MM.1S (cell line): ENCODE measurements at places on chromosomes 7 and 10.
A peak's percentile ranks its signal among the peaks of the same experiment; 100 is the strongest.

DNA sequence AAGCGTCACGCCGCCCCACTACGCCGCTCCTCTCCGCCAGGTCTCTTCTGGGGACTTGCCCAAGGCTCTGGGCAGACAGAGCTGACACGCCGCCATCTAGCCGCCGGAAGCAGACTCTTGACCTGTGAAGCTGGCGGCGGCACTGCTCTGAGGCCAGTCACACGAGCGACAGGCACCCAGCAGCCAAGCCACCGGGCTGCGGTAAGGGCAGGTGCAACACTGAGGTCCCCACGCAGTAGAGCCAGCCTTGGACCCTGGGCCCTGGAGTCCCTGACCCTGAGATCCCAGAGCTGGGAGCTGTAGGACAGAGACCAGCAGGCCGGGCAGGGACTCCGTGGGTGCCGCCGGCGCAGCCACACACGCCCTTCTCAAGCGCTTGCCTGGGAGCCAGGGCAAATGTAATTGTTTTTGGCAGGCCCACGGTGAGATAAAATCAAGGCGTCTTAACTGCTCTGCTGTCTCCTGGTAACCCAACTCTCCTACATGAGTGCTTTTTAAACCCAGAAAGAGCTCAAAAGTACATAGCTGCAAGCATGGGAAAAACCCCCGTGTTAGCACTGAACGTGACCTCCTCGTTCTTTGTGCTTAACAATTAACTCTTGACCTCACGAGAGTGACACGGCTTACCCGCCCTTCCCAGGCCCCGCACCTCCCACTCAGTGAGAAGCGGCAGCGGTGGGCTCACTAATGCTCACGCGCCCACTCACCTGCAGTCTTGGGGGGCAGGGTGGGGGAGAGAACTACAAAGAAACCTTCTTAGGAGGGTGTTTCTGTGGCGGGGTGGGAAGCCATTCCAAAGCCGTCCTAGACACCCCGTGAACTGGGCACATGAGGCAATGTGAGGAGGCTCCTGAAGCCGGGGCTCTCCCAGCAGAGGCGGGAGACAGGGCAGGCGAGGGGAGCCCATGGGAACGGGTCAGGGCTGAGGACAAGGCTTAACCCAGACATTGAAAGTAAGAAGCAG lies 8.5 kb downstream of the GPER1 start:
- no peak overlapping the region for H3K4me3 ChIP-seq
- no peak for DNase-seq
- H3K27me3 ChIP-seq: no peaks in the 10 kb centered on the region
- H3K27ac ChIP-seq: no peak overlapping the region
- no peaks in the 10 kb centered on the region for H3K4me1 ChIP-seq
- H3K36me3 ChIP-seq: no peaks in the 10 kb centered on the region

DNA sequence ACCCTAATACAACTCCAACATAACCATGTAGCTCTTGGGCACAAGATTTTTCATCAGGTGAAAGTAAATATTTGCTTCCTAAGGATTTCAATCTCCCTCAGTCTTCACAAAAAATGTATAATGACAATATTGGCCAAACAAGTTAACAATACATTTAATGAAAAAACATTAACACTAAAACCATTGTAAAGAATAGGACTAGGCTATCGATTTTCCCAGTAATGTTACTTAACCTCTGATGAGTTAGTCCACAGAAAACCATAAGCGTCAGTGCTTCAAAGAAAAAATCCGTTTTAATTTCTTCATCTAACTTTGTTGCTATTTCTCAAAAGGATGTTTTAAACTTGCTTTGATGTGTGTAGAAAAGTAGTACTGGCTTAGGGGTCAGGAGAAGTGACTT lies 1.2 kb downstream of the ZNF33B start:
- H3K4me1 ChIP-seq: peaks cover 12% of the 10 kb centered on the region
- H3K27me3 ChIP-seq: no peaks in the 10 kb centered on the region

DNA sequence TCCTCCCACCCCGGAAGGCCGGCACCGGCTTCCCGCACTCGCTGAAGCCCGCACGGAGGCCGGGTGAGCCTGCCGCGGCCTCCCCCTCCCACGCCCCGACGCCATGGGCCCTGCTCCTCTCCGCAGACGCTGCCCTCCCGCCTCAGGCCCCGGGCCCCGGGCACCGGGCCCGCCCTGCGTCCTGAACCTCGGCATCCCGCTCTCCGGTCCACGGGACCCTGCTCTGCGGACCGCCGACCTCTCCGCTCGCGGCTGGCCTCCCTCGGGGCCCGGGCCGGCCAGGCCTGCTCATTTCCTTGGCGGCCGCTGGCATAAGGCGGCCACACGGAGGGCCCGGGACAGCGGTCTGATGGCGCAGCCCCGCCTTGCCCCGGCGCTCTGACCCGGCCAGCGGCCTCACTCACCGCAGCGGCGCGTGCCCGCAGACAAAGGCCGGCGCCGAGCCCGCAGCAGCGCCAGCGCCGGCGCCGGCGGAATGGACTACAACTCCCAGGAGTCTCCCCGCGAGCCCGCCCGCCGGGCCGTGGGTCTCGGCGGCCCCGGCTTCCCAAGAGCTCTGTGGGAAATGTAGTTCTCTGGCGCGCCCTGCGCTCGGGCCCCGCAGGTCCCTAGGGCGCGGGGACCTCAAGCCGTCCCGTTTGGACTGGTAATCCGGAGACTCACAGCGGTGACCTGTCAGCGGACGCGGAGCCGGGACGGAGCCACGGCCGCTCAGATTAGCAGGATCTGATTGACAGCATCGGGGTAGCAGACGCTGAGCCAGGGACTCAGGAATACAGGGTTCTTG lies at the start of gene ZNF32:
Gene ZNF32, minus strand, starts transcription at position 484 of the 787 bp plus-strand sequence. CDS start 2,748 bp downstream, outside the sequence.
- H3K27ac ChIP-seq: no peak within 1 kb of the TSS
- no peaks in the 10 kb centered on the region for H3K36me3 ChIP-seq

DNA sequence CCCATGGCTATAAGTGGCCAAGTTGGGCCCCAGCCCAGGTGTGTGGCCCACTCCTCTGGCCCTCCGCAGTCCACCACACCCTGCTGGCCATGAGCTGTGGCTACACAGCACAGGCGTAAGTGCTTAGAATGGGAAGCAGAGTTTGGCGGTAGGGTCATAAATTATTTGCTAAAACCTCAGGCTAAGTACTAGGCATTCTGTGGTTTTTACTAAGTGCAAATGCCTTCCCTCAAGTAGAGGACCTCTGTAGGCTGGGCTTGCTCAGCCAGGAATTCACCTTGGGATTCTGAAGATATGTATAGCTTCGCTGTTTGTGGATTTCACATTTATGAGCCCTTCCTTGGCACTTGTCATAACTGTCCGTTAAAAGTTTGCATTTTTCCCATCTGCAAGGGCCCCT lies 44.8 kb upstream of the LOXL4 start:
- H3K4me3 ChIP-seq: no peak overlapping the region
- H3K4me1 ChIP-seq: peaks cover 13% of the 10 kb centered on the region
- H3K27ac ChIP-seq: no peak overlapping the region
- no peaks in the 10 kb centered on the region for H3K36me3 ChIP-seq

DNA sequence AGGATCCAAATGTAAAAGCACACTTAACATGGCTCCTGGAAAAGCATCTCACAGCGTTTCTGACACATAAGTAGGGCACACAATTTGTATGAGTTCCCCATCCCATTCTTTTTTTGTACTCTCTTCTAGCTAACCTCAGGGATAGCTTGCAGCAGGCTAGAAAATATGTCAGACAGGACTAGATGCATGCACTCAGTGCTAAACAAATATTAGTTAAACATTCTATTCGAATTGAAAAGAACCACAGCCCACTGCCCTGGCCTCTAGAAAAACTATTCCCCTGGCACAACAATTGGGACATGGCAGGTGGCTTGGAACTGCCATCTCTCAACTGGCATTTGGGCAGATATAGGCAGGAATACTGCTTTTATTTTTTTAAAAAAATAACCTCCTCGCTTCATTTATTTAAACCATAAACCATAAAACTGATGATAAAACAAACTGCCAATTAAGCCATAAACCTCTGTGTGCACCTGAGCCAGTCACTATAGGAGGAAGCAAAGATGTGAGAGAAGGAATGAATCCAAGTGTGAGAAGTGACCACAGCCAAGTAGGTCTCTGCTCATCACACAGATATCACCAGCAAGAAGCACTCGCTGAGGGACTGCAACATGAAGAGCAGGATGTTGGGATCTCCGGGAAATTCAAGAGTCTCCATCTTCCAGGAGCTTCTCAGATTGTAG lies 394.1 kb downstream of the NEBL start:
- H3K4me3 ChIP-seq: no peak overlapping the region
- no peak overlapping the region for H3K27ac ChIP-seq
- no peaks in the 10 kb centered on the region for H3K4me1 ChIP-seq
- no peaks in the 10 kb centered on the region for H3K27me3 ChIP-seq
- no peak for DNase-seq
- H3K36me3 ChIP-seq: no peaks in the 10 kb centered on the region

DNA sequence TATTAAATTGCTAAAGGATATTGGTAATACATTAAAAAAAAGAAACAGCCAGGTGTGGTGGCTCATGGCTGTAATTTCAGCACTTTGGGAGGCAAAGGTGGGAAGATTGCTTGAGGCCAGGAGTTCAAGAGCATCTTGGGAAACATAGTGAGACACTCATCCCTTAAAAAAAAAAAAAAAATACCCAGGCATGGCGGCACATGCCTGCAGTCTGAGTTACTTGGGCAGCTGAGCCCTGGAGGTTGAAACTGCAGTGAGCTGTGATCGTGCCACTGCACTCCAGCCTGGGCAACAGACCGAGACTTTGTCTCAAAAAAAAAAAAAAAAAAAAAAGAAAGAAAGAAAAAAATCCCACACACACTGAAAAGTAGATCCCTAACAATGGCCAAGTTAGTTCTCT lies 59.7 kb downstream of the MACC1 start:
- no peak overlapping the region for H3K27ac ChIP-seq
- no peaks in the 10 kb centered on the region for H3K4me1 ChIP-seq
- DNase-seq: no peak
- H3K4me3 ChIP-seq: no peak overlapping the region
- H3K36me3 ChIP-seq: peaks cover 21% of the 10 kb centered on the region; the same call in 1 of the 2 replicates
- H3K27me3 ChIP-seq: no peaks in the 10 kb centered on the region

DNA sequence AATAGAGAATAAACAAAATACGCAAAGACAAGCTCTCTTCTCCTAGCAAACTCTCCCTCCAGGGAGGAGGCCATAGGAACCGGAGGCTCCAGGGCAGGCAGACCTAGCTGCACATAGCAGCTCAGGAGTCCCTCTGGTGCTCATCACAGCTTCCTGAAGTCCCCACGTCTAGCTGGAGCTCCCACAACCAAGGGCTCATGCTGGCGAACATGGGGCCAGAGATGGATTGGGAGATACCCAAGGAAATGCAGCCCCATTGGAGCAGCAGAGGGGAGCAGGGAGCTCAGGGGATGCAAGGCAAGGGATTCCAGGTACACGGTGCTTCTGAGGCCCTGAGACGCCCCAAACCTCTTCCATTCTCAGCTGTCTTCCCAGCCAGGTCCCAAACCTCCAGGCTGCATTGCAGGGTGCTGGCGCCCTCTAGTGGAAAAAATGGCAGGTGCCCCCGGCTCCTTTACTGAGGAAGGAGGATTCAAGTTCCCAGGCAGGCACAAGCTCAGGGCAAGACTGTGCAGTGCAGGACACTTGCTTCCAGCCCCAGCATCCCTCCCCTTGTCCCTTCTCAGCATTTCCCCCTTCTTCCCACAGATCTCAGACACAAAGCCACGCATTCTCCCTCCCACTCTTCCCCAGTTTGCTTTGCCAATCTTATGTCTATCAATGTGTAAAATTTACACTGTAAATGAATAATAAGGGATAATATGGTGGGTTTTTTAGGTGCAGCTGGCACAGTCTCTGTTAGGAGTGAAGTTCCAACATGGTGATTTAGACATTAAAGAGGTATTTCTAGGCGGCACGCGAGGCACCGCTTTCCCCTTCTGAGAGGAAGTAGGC lies 46.2 kb downstream of the GPAM start:
- H3K4me1 ChIP-seq: no peaks in the 10 kb centered on the region
- H3K27ac ChIP-seq: no peak overlapping the region
- peak; percentile 56 for DNase-seq
- no peaks in the 10 kb centered on the region for H3K36me3 ChIP-seq
- H3K27me3 ChIP-seq: no peaks in the 10 kb centered on the region

- H3K4me1 ChIP-seq: peaks cover 22% of the 10 kb centered on the region
- peak; percentile 76 for DNase-seq
- H3K27me3 ChIP-seq: no peaks in the 10 kb centered on the region
- H3K27ac ChIP-seq: no peak overlapping the region
Measured at GRCh38 chr7:144656965-144657517, 178.8 kb downstream of the TPK1 start.

GRCh38 chr10:17062955-17063484 lies 66.6 kb downstream of the CUBN start:
- no peak for DNase-seq
- no peaks in the 10 kb centered on the region for H3K4me1 ChIP-seq
- no peaks in the 10 kb centered on the region for H3K27me3 ChIP-seq
- no peaks in the 10 kb centered on the region for H3K36me3 ChIP-seq

- peaks cover 20% of the 10 kb centered on the region for H3K4me1 ChIP-seq
- peak overlapping the region; percentile 89 for H3K27ac ChIP-seq
- H3K36me3 ChIP-seq: no peaks in the 10 kb centered on the region
Measured at GRCh38 chr10:30438021-30438850, 4.3 kb downstream of the MAP3K8 start.

- no peaks in the 10 kb centered on the region for H3K4me1 ChIP-seq
- H3K27me3 ChIP-seq: no peaks in the 10 kb centered on the region
- no peak overlapping the region for H3K4me3 ChIP-seq
- no peaks in the 10 kb centered on the region for H3K36me3 ChIP-seq
- no peak overlapping the region for H3K27ac ChIP-seq
- no peak for DNase-seq
Measured at GRCh38 chr10:125337510-125337909, 177.1 kb upstream of the CTBP2 start.

- no peaks in the 10 kb centered on the region for H3K27me3 ChIP-seq
- H3K36me3 ChIP-seq: no peaks in the 10 kb centered on the region
- no peak overlapping the region for H3K4me3 ChIP-seq
- no peaks in the 10 kb centered on the region for H3K4me1 ChIP-seq
- no peak for DNase-seq
Measured at GRCh38 chr10:19904202-19904661, 88.0 kb downstream of the PLXDC2 start.

DNA sequence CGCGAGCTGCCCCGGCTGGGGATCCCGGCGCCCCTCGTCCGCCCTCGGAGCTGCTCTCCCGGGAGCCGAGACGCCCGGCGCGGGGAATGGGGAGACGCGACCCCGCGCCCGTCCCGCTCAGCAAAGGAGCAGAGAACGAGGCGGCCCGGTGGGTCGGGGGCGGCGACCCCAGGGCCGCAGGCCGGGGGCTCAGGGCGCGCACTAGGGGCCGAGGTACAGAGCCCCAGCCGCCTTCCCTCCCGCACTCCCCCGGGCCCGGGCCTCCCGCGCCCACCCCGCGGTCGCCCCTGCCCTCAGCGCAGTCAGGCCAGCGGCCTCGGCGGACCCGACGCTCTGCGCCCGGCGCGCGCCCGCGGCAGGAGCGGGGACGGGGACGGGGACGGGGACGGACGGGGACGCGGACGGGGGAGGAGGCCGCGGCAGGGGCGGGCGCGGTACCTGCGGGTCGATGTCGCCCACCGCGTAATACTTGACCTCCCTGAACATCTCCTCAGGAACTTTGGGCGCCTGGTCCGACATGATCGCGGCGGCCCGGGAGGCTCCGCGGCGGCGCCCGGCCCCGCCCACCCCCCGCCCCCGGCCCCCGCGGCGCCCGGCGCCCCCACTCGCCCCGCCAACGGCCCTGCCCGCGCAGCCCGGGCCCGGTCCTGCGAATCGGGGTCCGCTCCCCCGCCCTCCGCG lies 373 bp downstream of the PAXIP1 start:
- DNase-seq: peak; percentile 58
- no peak overlapping the region for H3K27ac ChIP-seq
- no peaks in the 10 kb centered on the region for H3K27me3 ChIP-seq

GRCh38 chr10:4755286-4755989 lies 70.6 kb upstream of the AKR1E2 start:
- H3K27ac ChIP-seq: no peak overlapping the region
- no peaks in the 10 kb centered on the region for H3K36me3 ChIP-seq
- no peak for DNase-seq
- no peaks in the 10 kb centered on the region for H3K4me1 ChIP-seq
